Thyroid gland (tissue), 4 donors: ENCODE measurements at places on chromosomes 6 and 20.

- no peak for DNase-seq
Measured at GRCh38 chr20:64160118-64160517, 4.1 kb upstream of the MYT1 start.

- peak; percentile 97 for DNase-seq
Measured at GRCh38 chr20:3340443-3340842, 67.0 kb downstream of the DNAAF9 start.

- DNase-seq, result no peak
Measured at GRCh38 chr6:70479236-70479635, 65.9 kb downstream of the FAM135A start.

DNA sequence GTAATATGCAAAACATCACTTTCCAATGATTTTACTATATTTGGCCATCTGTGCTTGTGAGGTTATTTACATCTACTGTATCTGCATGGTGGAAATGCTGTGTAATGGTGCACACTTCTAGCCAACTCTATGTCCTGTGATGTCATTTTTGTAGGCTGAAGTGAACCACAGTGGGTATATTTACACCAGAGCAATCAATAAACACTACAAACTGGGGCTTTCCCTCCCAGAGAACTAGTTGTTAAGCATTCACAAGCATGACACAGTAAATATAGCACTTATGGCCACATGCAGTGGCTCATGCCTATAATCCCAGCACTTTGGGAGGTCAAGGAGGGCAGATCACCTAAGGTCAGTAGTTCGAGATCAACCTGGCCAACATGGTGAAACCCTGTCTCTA lies 4.9 kb downstream of the SLC22A2 start:
- DNase-seq, result no peak

GRCh38 chr20:51319522-51319921 lies 223.0 kb downstream of the NFATC2 start:
- no peak for DNase-seq

GRCh38 chr6:119379809-119380208 lies 30.2 kb upstream of the MAN1A1 start:
- no peak for DNase-seq

- no peak for DNase-seq
Measured at GRCh38 chr20:39282619-39283092, 320.5 kb downstream of the DHX35 start.

GRCh38 chr6:18022398-18023231 lies 35.2 kb upstream of the KIF13A start:
- DNase-seq, result no peak

DNA sequence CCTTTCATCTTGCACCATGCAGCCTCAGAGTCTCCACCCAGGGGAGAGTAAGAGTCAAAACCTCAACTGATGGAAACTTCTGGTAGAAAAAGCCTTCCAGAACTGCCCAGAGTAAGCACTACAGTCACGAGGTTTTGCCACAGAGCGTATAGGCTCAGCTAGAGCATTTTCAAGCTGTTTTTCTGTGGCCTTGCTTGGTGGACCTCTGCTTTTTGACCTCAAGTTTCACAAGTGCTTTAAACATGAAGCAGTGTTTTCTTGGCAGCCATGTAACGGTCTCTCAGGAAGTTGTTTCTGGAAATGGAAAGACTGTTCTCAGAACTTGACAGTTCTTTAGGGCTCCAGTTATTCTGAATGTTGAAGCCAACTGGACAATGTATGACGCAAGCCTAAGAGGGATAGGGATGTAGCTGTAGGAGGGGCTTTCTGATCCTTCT lies 146.5 kb downstream of the ZDHHC14 start:
- DNase-seq, result no peak

GRCh38 chr20:35387334-35387733 lies 24.4 kb downstream of the UQCC1 start:
- DNase-seq, result no peak

GRCh38 chr6:48606618-48607017 lies 495.6 kb upstream of the PTCHD4 start:
- DNase-seq, result no peak

DNA sequence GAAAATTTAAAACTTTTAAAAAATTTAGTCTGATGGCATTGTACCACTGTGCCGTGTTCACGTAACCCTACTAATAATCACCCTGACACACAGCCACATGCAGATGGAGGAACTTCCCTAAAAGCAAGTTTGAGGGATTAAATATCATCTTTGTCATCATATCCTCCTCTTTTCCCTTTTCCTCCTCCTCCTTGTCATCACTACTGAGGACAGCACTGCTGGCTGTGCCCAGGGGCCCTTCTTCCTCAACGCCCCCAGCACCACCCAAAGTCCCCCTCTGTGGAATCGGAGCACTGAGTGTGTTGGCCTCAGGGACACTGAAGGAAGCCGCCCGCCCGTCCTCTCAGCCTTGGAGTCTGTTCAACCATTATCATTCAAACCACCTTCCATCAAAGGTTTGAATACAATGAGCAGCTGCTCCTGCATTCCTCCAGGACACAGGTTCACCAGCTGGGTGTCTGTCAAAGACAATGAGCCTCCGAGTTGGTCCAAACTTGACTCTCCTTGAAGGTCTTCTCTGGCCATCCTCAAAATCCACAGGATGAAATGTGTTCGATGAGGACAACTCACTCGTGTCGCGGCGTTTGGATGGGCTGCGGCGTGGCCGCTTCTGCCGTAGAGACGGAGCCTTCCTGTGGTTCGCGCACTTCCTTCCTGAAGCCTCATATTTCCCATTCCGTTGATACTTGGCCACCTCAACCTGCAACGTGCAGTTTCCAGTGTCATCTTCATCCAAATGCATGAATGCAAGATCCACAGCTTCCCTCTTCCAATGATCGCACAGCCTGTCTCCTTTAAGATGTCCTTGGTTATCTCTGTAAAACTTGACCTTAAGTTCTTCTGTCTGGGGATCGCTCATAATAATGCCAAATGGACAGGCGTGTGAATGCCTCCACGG lies 23.3 kb downstream of the NQO2 start:
- DNase-seq, result no peak

DNA sequence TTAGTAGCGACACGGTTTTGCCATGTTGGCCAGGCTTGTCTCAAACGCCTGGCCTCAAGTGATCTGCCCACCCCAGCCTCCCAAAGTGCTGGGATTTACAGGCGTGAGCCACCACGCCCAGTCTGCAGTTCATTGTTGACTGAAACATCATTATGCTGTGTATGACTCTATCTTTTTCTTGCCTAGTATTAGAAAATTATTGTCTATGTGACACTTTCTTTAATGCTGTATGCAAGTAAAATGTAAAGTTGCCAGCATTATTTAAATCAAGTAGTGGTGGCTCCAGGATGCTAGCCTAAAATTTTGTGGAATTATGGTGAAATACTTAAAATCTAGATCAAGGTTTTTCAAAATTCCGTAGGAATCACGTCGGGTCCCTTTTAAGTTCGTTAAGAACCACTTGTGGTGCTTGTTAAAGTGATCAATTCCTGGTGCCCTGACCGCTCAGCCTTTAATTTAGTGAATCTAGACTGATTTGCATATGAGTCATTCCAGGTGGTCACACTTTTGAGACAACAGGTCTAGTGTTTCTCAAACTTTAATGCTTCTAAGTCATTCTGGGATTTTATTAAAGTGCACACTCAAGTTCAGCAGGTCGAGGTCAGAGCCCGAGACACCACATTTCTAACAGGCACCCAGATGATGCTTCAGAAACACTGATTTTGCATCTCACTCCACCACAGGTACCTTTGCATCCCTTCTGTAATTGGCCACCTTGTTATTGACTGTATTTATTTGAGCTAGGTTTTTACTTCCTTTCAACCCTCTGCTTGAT lies 132.6 kb upstream of the MTHFD1L start:
- DNase-seq, result no peak
